Activated naive CD8-positive, alpha-beta T cell treated with anti-CD3 and anti-CD28 coated beads, Interleukin-2, amount 10 ng/mL, durations not matched to agents 7 days and 5 days (primary cell): ENCODE measurements at places on chromosomes 5 and 9.

DNA sequence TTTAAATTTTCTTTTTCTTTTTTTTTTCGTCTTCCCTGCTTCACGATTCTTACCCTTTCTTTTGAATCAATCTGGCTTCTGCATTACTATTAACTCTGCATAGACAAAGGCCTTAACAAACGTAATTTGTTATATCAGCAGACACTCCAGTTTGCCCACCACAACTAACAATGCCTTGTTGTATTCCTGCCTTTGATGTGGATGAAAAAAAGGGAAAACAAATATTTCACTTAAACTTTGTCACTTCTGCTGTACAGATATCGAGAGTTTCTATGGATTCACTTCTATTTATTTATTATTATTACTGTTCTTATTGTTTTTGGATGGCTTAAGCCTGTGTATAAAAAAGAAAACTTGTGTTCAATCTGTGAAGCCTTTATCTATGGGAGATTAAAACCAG lies 352.2 kb downstream of the NTRK2 start:
- DNase-seq = no peak

DNA sequence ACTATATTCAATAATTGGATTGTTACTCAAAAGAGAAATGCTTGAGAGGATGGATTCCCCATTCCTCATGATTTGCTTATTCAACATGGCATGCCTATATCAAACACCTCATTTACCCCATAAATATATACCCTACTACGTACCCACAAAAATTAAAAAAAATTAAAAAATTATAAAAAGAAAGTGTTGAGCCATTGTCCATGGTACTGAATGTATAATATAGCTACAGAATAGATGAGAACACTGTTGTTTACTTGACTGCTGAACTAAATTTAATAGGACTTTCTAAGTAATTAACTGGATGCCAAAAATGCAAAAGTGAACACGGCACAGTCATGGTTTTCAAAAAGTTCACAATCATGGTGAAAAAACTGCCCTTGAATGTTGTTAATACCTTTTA lies 725.8 kb downstream of the KCTD16 start:
- DNase-seq = no peak

GRCh38 chr9:95724253-95724991 lies 151.1 kb upstream of the ERCC6L2 start:
- peak; percentile 68 for DNase-seq

- DNase-seq = no peak
Measured at GRCh38 chr5:8861764-8862163, 684.1 kb downstream of the SEMA5A start.

- no peak for DNase-seq
Measured at GRCh38 chr9:38700695-38701094, 19.2 kb downstream of the FAM240B start.

- DNase-seq = no peak
Measured at GRCh38 chr9:106920701-106921283, 57.8 kb downstream of the ZNF462 start.

GRCh38 chr5:157497875-157498611 lies 38.0 kb downstream of the NIPAL4 start:
- no peak for DNase-seq

DNA sequence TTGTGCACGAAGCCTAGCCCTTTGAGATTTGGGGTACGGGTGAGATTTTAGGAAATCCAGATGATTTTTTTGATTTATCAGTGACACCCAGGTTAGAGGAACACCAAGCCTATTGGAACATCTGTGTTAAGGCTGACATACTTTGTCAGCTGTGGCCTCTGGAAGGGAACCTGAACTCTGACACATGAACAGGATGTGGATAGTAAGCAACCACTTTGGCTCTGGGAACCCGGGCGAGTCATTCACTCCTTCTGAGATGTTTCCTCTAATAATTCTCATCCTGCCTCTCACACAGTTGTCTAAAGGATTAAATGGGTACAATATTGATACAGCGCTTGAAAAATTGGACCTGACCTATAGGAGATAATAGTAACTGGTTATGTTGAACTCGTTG lies 67.8 kb downstream of the FGF1 start:
- no peak for DNase-seq

GRCh38 chr9:74610523-74611061 lies 113.5 kb downstream of the RORB start:
- DNase-seq = no peak

DNA sequence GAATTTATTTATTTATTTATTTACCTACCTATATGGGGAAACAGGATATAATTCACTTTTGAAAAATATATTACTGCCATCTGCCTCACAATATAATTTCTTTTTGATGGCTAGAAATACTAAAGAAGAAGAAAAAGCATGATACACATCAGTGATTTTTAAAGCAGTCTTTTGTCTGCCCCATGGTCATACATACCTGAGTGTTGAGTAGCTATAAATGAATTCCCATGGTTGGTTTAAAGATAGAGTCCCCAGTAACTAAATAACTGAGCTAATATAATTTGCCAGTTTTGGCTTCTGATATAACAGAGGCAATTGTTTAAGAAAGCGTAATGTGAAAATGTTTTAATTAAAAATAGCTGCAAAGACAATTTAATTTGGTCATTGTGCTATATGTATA lies 447.8 kb downstream of the PDE4D start:
- DNase-seq = no peak
